ENCODE measurements at places on chromosomes 7 and 10. TPM values are rescaled to one million over a fixed set of nuclear protein-coding genes. Genes with fewer than 3 reads are reported as not detected.

DNA sequence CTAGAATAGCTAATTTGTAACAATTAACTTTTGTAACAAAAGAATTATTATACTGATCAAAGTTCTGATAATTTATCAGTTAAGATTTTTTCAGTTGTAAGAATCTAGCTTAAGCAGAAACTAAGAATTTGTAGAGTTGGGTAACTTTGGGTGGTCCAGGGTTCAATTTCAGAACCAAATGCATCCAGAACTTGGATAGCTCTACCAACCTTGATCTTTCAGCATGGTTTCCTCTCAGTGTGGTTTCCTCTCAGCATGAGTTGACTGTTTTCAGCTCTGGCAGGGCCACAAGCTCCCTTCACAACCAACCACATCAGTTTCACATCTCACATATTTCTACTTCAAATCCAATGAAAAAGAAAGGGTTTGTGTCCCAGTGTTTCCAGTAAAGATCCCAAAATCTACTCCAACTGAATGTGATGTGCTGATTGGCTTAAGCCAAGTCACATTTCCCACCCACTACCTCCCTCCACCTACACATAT lies 3.3 kb upstream of the FAS start:
- no peak for DNase-seq

GRCh38 chr7:90804370-90804769 lies 208.2 kb downstream of the CDK14 start:
- DNase-seq = no peak

GRCh38 chr7:153152801-153153422 lies 393.4 kb downstream of the ACTR3B start:
- no peak for DNase-seq

GRCh38 chr10:121695731-121696464 lies 97.7 kb upstream of the FGFR2 start:
- DNase-seq = no peak

Gene CCL24
- total RNA-seq = not detected

Gene NPFFR1
- total RNA-seq = not detected
